Lung microvascular endothelial cell (primary cell): ENCODE measurements at places on chromosomes 2 and 18. TPM values are rescaled to one million over a fixed set of nuclear protein-coding genes. Genes with fewer than 3 reads are reported as not detected.

DNA sequence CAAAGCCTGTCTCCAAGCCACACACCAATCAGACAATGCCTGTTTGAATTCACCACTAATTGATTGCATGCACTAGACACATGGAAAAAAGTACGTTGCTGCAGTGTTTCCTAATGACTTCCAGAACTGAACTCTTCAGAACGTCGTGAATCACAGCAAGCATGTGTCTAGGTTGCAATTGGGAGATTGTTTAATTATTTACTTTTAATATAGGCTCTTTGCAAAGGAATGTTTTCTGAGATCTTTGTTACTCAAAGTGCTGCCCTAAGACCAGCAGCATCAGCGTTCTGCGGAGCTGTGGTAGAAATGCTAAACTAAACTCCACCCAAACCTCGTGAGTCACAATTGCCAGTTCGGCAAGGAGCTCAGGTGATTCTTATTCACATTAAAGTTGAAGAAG lies 52.7 kb upstream of the CCDC68 start:
- no peak for DNase-seq

Gene DLGAP1
- total RNA-seq = under 0.01 TPM in 1 of 2 replicates, not detected in the other

Gene SPATA3
- not detected in 2 replicates for total RNA-seq

Gene KIF1A
- under 0.01 and 0.20 TPM in 2 replicates for total RNA-seq

Gene MARCHF4
- 0.20 and 0.22 TPM in 2 replicates for total RNA-seq

GRCh38 chr2:18559531-18560030 lies 872 bp downstream of the RDH14 start:
- DNase-seq = no peak

DNA sequence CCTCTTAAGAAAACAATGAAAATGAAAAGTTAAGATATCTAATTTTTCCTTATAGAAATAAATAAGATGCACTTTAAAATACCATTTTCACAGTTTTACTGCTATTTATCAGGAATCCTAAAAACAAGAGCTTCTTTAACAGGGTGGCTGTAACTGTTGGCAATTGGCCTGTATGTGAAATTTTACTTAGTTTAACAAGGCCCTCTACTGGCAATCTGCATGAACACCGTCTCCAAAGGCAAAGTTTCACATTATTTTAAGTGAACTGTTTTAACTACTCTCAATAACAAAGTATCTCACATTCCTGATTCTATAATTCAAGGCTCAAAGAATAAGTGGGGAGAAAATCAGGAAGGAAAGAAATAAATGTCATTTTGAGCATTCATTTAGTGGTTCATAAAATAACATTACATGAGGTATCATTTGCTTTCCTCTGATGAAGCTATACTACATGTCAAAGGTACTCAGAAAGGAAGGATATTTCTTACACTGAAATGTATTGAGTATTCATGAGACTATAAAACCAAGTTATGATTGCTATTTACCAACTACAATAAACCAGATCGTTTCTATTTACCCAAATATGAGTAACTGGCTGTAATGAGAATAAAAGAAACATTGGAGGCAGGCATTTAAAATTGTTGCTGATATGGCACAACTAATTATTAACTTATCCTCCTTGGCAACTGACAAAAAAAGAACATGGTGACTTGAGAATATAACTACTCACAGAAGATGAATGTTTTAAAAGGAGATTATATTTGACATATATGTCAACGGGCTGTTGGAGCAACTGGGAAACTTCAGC lies 7.0 kb downstream of the NCKAP5 start:
- DNase-seq = peak; percentile 71
